Globus pallidus (tissue), 1 donor: ENCODE measurements at places on chromosomes 1 and 21.
A peak's percentile ranks its signal among the peaks of the same experiment; 100 is the strongest.

GRCh38 chr1:4796161-4797015, 142.0 kb downstream of the AJAP1 start:
- no peak for DNase-seq

- DNase-seq: no peak
Measured at GRCh38 chr21:16187603-16188301, 458.0 kb downstream of the USP25 start.

GRCh38 chr1:111958851-111959250, 30.6 kb downstream of the KCND3 start:
- DNase-seq: no peak

DNA sequence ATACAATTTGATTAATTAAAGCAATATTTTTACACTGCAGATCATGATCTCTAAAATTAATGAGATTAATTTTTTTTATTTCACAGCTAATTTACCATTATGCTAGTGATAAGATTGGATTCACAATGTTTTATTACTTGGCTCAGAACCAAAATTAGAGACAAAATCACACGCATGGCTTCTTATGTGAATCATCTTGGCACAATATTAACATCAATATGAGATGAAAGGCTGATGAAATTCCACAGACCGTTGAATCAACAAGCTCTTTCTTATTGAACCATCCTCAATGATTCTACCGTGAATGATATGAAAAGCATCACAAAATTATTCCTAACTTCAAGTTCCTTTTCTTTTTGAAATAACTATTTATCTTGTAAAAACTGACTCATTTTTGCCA, 544.9 kb downstream of the KCNT2 start:
- DNase-seq: no peak

GRCh38 chr1:116488071-116488470, 82.8 kb downstream of the CD58 start:
- DNase-seq: no peak

- no peak for DNase-seq
Measured at GRCh38 chr1:241172486-241172885, 184.5 kb downstream of the RGS7 start.

DNA sequence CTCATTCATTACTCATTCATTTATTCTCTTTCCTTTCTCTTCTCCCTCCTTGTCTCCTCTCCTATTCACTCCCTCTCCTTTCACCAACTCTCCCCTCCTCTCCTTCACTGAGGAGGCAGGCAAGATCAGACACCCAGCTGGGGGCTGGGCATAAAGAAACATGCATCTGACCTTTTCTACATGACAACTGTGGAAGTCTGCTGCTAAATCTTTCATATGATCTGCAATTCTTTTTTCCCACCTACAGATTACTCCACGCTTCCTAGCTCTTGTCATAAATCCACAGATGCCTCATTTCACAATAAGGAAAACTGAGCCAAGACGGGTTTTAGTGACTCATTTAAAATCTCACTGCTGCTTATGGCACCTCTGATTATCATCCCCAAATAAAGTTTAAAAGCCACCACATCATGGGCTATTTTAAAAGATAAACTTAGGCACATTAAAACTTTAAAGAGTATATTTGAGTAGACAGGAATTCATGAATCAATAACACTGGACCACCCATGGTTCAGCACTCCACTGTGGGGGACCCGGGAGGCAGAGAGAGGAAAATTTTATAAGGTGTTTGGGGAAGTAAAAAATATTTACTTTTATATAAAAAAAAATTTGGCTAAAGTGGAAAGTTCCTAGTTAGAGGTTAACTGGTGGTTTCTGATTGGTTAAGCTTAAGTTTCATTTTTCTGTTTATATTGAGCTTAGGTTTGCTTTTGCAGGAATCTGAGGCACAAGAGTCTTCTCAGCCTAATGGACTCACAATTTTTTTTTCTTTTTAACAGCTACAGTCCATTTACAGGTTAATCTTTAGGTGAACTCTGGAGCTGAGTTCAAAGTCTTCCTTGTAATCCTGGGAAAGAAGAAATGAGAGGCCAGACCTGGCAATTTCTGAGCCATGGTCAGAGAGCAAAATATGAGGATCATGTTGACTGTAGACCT, 55.8 kb upstream of the DNAH14 start:
- no peak for DNase-seq

DNA sequence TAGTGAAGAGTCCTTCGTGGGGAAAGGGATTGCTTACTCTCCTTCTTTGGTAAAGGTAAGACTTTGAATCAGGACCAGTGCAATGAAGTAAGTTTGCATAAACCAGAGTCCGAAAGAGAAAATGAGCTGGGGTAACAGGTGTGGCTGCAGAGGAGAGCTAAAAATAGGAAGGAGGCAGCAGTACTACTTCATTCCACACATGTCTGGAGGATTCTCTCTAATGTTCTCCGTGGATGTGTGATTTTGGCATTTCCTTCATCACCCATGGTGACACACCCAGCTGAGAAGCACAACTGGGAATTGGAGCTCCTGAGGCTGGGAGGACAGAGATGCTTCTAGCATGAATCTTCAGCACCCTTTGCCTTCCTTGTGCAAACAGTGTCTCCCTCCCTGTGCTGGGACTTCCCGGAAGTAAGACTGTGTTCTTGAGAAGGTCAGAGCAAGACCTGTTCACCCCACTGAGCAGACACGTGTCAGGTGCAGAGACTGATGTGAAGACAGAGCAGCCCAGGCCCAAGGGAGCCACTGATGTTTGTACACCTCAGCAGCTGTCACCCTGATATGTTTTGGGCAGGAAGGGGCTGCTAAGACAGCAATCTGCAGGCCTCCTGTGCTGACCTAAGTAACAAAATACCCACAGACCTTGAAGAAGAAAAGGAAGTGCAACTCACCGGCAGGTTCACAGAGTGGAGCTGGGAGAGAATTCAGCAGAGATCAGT, 13.3 kb downstream of the FCRL1 start:
- DNase-seq: no peak

- DNase-seq: no peak
Measured at GRCh38 chr1:36502616-36503015, 19.9 kb upstream of the CSF3R start.

- no peak for DNase-seq
Measured at GRCh38 chr1:178916448-178917174, 45.7 kb upstream of the ANGPTL1 start.

- no peak for DNase-seq
Measured at GRCh38 chr1:222794656-222795474, 20.0 kb upstream of the DISP1 start.

DNA sequence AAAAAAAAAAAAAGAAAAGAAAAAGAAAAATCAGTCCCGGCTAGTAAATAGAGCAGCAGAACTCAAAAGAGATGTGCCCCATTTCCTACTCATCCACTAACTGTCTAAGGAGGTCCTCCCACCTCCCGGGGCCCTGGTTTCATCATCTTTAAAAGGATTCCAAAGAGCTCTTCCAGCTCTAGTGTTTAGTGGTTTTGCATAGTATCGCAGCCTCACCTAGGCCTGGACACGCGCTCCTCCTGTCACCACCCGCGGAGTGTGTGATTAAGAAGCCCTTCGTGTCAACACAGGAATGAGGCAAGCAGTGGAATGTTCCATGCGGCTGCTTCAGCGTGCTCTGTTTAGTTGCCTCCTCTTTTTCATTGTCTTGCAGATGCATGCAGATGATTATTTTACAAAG, 49.0 kb downstream of the LBR start:
- no peak for DNase-seq

DNA sequence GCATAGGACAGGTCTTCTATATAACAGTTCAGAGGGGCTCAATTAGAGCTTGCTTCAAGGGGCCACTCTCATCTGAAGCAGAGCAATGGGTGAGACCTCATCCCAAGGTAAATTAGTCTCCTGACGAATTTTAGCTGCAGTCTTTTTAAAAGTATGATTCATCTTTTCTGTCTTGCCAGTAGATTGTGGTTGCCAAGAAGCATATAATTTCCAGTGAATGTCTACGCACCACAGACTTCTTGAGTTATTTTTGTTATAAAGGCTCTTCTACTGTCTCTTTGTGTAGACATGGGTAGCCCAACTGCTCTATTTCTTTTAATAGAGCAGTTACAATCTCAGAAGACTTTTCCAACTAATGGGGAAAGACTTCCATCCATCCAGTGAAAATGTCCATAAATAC, 108.9 kb upstream of the FMN2 start:
- no peak for DNase-seq

DNA sequence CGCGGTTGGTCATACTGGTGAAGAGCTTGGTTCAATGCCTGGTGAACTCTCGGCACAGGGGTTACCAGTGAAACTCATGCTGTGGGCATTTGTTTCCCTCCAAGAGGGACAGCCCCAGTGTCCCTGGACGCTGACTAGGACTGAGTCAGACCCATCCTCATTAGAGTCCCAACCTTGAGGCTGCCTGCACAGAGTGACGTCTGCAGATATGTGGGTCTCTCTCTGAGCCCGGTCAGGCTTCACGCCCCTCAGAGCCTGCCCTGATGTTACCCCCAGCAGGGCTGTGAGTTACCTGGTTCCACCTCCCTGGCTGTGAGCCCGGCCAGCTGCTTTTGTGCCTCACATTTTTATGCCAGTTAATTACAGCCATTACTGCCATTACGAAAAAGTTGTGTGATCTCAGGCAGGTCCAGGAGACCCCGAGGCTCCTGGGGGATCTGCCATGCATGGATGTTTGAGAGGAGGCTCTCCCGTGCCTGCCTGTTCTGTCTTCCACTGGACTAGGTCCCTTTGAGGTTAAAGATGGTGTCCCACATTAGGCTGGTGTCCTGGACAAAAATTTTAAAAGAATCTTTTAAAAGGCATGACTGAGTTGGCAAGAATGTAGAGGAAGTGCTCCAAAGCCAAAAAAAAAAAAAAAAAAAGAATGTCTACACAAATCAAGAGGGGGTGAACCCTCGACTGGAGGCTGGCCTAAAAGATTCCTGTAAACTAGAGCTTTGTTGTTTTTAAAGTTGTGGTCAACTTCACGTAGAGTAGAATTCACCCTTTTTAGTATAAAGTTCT, 36.6 kb upstream of the PADI1 start:
- no peak for DNase-seq

- peak; percentile 51 for DNase-seq
Measured at GRCh38 chr1:87644579-87645190, 316.0 kb downstream of the LMO4 start.

DNA sequence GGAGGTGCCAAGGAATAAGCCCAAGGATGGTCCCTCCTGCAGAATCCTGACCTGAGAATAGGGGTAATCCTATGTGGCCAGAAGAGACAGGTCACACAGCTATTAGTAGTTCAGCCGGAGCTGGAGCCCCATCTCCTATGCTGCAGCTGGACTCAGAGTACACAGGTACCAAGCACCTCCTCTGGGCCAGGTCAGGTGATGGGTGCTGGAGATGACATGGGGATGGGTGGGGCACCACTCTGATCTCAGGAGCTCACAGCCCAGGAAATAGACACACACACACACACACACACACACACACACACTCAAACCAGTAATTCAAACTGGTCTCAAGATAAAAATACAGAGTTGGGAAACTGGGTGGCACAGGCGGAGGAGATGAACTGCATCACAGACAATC, 54.2 kb upstream of the SSBP3 start:
- no peak for DNase-seq

DNA sequence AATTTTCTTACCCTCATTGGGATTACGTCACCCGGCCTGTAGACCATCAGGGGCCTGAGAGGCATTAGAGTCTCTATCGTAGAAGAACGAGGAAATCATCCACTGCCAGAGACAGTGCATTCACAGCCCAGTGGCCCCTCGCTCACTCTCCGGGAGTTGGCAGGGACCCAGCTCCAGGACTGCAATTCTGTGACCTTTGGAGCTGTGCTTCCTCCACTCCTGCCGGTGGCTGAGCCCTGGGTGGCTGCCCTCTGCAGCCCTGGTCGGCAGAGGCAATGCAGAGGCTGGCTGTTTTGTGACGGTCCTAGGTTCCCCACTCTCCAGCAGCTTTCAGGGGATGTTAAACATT, 12.7 kb downstream of the SLC37A1 start:
- DNase-seq: no peak

DNA sequence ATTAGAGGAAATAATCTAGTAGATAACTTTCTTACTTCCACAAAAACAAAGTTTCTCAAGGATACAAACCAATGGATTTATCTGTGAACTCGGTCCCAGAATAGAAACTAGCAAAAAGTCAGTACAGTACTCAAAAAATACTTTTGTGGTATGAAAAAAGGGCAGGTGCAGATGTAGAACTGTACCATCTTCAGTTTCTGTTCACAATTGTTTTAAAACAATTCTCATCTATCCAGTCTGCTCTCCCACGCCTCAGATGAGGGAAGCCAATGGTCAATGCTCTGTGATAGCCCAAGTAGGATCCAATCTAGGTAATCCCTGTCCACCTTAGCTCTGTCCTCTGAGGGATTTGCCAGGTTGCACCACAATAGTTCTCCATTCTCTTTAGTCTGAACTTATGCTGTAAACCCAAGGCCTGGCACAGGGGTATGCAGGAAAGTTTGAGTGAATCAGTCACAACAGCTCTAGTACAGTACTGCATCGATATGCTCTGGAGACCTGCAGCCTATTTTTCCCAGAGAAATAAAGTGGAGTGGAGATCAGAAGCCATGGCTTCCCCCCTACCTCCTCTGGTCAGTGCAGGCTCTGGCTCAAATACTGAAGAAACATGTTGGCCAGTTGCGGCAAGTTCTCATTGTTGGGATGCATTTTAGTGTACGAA, 1.4 kb downstream of the KTI12 start:
- DNase-seq: no peak

GRCh38 chr1:1748686-1749321, 24.6 kb upstream of the CDK11A start:
- DNase-seq: no peak

DNA sequence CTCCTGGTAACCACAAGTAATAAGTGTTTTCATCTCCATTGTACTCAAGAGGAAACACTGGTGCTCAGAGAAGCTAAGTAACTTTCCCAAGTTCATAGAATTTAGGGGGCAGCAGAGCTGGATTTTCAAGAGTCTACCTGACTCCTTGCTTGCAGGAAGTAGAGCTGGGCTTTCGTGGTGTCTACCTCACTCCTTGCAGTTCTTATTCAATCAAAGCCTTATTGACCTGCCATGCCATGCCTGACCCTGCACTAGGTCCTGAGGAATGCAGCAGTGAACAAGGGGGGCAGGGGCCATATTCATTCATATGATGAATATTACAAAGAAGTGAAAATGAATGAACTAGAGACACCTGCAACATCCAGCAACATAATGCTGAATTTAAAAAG, 93.3 kb downstream of the GLIS1 start:
- DNase-seq: no peak

- DNase-seq: no peak
Measured at GRCh38 chr1:112285746-112286145, 110.3 kb upstream of the CTTNBP2NL start.

- no peak for DNase-seq
Measured at GRCh38 chr1:41696381-41696780, 211.9 kb upstream of the EDN2 start.

DNA sequence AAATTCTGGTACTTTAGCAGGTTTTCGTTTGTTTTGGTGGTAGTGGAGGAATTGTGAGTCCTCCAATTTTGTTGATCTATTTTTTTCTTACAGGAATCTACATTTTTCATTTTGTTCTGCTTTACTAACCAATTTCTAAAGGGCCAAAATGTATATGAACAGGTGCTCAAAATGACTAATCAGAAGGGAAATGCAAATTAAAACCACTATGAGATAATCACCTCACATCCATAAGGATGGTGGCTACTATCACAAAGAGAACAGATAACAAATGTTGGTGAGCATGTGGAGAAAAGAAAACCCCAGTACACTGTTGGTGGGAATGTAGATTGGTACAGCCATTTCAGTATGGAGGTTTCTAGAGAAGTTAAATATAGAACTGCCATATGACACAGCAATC, 134.2 kb downstream of the LMO4 start:
- no peak for DNase-seq

GRCh38 chr1:30447080-30447479, 276.3 kb downstream of the MATN1 start:
- DNase-seq: no peak
